MG63 (cell line): ENCODE measurements at places on chromosomes 13 and 19. TPM values are rescaled to one million over a fixed set of nuclear protein-coding genes. Genes with fewer than 3 reads are reported as not detected.

The CYP2F1 gene
- not detected in 2 replicates for total RNA-seq

The ZNF492 gene
- not detected in 2 replicates for total RNA-seq

The TIMM29 gene
- total RNA-seq: 29.3 and 39.2 TPM in 2 replicates

- DNase-seq: no peak
These were observed 951.2 kb upstream of the MIR17HG start for GRCh38 chr13:90396266-90396665.
